ENCODE measurements at places on chromosomes 12 and 14. TPM values are rescaled to one million over a fixed set of nuclear protein-coding genes. Genes with fewer than 3 reads are reported as not detected.

PTPRO gene
- 0.14 TPM for polyA plus RNA-seq

CEP128 gene
- 1.0 TPM for polyA plus RNA-seq

KRT5 gene
- polyA plus RNA-seq: 14,274 TPM

- DNase-seq: no peak
Observed at GRCh38 chr12:93166541-93167307, 211.0 kb upstream of the NUDT4 start.

DNA sequence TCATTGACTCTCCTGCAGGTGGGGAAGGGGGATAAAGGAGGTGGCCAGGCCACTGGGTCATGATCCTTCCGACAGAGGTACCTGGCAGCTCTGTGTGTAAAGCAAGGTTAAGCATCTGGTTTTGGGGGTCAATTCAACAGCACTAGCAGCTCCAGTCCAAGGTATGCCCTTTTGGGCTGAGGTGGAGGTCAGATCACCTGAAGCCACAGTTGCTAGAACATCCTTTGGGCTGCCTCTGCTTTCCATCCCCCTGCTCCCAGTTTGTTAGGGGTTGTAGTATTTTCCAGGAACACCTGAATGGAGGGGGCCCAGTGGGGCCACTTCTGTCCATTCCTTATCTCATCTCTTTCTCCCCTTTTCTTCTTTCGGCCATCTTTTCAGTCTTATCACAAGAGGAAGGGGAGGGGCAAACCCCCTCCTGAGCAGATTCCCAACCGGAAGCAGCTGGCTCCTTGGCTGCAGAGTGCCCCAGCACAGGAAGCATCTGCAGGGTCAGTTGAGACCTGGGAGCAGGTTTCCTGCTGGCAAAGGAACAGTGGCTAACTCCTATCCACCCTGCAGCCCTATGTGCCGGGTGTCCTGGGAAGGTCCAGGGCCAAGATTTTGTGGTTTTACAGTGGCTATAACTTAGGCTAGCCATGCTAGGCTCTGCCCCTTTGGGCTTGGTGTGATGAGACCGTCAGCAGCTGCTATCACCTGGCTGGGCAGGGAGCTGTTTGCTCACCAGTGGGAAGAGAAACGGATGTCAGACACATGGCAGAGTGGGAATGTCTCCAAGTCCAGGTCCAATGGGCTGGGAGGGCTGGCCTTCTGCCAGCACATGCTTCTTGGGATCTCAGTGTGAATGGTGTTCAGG is 40.2 kb downstream of the SH2B3 start:
- DNase-seq: no peak

GRCh38 chr12:11731455-11731854 is 82.0 kb downstream of the ETV6 start:
- DNase-seq: no peak

DNA sequence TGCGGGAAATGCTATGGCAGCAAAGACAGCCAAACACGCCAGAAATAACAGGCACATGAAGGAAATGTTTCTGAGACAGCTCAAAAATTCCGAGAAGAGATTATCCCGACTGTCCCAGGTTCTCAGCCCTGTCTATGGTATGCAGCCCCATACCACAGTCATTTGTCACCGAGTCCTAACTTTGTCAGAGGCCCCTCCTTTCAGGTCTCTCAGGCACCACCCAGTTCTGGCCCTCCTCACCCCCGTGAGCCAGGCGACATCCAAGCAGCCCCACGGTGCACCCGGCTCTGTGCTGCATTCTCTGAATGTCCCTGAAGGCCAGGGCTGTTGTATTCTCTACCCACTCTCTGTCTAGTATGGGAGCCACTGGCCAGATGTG is 24.0 kb downstream of the SSH1 start:
- no peak for DNase-seq

RIMKLB gene
- 31.6 TPM for polyA plus RNA-seq

GPR137C gene
- polyA plus RNA-seq: 0.03 TPM

DNA sequence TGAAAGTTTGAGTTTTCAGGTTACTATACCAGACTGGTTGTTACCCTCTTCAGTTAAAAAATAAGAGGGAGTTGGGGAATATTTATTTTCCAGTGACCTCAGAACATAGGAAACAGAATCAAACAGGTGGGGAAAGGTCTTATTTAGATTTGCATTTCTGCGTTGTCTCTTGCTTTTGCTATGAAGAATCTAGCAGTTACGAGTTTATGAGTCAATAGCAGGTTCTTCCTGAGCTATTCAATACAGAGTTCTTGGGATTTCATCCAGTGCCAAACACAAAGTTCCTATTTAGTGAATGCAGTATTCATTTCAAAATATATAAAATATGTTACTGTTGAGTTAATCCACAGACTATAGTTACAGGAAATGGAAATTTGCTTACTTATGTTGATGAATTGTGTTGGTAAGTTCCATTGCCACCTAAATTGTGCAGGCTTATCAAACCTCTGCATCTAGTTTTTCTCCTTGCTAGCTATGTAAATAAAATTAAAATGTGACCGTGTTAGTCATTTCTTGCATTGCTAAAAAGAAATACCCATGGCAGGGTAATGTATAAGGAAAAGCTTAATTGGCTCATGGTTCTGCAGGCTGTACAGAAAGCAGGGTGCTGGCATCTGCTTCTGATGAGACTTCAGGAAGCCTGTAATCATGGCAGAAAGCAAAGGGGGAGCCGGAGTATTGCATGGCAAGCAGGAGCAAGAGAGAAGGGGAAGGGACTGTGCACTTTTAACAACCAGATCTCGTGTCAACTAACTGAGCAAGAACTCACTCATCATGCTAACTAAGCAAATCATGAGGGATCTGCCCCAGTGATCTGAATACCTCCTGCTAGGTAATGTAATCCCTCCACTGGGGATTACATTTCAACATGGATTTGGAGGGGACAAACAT is 110.2 kb downstream of the KTN1 start:
- no peak for DNase-seq

RITA1 gene
- polyA plus RNA-seq: 14.5 TPM

DNA sequence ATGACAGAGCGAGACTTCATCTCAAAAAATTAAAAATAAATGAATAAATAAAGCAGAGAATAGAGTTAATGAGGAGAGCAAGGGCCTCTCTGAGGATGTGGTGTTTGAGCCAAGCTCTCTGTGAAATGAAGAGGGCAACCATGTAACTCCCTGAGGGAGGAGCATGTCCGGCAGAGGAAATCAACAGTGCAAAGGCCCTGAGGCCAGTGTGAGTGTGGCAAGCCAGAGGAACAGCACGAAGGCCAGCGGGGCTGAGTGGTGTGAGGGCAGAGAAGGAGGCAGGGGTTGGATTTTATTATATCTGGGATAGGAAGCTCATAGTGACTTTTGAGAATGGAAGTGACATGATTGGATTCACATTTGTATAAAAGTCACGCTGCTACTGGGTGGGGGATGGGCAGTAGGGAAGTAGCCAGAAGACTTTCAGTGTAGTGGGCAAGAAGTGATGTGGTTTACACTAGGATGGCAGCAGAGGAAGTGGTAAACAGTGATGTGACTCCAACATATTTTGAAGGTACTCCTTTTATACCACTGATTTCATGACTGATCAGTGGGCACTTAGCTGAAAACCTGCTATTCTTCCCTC is 10.3 kb upstream of the LRP1-AS start:
- DNase-seq: no peak

KCTD10 gene
- polyA plus RNA-seq: 84.5 TPM

GRCh38 chr14:71629765-71630492 is 302.3 kb upstream of the RGS6 start:
- DNase-seq: no peak

DNA sequence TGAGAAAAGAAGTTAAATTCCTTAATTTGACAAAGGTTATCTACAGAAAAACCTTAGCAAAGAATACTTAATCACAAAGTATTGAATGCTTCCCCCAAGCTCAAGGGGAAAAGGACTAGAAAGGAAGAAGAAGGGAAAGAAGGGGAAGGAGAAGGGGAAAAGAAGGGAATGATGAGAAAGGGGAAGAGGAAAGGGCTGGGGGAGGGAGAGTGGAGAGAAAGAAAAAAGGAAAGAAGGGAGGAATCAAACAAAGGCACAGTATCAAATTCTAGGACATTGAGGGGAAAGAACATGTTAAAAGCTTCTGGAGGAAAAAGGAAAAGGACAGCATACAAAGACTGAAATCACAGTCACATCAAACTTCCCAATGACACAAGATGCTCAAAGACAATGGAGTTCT is 70.3 kb downstream of the BCL2L14 start:
- no peak for DNase-seq

GRCh38 chr14:105502446-105503295 is 11.6 kb downstream of the TEDC1 start:
- DNase-seq: no peak

SLC7A7 gene
- polyA plus RNA-seq: 0.33 TPM

Measured in keratinocyte (primary cell).